ENCODE measurements at places on chromosomes 7 and 10.

DNA sequence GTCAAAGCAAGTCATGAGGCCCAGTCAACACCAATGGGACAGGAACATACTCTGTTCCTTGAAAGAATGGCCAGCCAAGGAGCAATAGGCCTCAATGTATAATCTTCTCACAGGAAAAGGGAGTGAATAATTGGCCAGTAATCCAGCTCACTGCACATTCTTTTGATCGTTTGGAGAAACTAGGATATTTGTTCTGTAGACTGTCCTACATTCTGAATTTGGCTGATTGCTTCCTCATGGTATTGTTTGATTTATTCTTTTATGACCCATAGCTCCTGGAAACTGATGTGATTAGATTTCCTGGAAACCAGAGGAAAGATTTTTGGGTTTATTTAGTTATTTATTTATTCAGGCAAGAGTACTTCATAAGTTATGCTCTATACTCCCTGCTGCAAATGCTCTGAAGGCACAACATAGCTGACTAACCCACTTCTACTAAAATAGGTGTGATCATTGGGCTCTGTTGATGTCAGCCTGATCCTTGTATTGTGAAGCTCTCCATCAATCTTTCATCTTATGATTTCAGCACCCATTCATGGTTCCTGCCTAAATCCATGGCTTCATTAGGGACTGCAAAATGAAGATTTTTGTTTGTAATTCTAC lies 745.2 kb downstream of the SUGCT start:
- DNase-seq: no peak

- no peak for DNase-seq
Observed at GRCh38 chr10:32957341-32958084, 517 bp downstream of the ITGB1 start.

DNA sequence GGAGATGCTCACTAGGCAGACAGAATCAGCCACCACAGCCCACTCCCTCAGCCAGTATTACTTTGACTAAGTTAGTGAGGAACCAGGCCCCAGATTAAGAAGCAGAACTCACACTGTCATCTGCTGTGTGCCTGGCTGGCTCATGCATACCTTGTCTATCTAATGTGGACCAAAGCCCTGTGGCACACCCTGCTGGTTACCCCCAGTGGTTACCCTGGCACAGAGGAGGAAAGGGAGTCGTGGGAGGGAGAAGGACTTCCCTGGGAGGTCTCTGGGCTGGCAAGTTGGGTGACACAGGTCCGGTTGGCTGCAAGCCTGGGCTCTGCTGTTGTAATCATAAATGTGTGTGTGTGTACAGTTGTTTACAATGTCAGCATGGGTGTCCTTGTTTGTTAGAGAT lies 7.5 kb upstream of the SH2D4B start:
- peak; percentile 22 for DNase-seq

GRCh38 chr10:5453749-5454489 lies 41.6 kb downstream of the NET1 start:
- no peak for DNase-seq

GRCh38 chr7:127667759-127668530 lies 16.0 kb downstream of the SND1 start:
- no peak for DNase-seq

DNA sequence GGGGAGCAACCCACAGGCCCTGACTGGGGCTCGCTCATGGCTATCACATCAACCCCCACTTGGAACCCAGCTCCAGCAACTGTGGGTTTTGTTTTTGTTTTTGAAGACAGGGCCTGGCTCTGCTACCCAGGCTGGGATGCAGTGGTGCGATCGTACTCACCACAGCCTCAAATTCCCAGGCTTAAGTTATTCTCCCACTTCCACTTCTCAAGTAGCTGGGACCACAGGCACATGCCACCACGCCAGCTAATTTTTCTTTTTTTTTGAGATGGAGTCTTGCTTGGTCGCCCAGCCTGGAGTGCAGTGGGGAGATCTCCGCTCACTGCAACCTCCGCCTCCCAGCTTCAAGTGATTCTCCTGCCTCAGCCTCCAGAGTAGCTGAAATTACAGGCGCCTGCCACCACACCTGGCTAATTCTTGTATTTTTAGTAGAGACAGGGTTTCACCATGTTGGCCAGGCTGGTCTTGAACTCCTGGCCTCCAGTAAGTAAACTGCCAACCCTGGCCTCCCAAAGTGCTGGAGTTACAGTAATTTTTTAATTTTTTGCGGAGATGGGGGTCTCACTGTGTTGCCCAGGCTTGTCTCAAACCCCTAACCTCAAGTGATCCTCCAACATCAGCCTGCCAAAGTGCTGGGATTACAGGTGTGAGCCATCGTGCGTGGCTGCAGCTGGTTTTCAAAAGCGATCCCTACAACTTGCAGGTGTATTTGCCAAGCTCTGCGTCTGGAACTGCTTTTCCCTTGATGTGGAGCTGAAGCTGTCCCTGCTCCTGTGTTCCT lies 228.7 kb downstream of the SKIDA1 start:
- no peak for DNase-seq

- peak; percentile 55 for DNase-seq
Observed at GRCh38 chr10:77801474-77802161, 124.9 kb downstream of the DLG5 start.

GRCh38 chr10:101052285-101052684 lies 9.5 kb upstream of the KAZALD1 start:
- no peak for DNase-seq

DNA sequence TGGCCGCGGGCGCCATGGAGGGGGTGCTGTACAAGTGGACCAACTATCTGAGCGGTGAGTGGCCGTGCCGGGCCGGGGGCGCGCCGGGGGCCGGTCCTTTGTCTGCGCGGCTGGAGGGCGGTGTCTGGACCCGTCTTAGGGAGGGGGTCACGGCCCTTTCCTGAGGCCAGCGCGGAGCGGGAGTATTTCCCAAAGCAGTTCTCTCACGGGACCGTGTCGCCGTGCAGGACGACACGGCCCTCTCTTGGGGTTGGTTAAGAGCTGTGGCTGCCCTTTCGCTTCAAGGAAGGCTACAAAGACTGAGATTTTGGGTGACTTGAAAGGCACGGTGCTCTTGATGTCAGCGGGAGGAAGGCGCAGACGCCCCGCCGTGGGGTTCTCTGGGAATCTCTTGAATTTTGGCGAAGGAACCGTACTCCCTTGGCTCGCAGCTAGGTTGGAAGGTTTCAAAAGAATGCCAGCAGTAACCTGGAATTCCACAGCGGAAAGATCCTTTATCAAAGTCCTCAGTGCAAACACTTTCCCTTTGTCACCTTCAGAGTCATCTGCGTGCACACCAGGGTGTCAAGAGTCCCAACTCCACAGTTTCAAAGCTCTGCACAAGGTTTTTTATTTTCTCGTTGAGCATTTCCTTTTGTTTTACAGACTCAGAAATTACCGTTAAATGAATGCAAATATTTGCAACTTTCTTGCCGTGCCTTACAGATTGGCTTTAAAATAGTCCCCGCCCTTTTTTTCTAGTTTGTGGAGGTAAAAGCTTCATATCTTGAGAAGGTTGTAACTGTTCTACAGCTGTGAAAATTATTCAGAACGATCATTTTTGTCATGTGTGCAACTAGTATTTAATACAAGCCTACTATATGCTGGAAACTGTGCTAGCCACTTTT lies 780 bp downstream of the PLEKHA8 start:
- peak; percentile 22 for DNase-seq

- no peak for DNase-seq
Observed at GRCh38 chr10:52961323-52961722, 188.7 kb upstream of the MBL2 start.

DNA sequence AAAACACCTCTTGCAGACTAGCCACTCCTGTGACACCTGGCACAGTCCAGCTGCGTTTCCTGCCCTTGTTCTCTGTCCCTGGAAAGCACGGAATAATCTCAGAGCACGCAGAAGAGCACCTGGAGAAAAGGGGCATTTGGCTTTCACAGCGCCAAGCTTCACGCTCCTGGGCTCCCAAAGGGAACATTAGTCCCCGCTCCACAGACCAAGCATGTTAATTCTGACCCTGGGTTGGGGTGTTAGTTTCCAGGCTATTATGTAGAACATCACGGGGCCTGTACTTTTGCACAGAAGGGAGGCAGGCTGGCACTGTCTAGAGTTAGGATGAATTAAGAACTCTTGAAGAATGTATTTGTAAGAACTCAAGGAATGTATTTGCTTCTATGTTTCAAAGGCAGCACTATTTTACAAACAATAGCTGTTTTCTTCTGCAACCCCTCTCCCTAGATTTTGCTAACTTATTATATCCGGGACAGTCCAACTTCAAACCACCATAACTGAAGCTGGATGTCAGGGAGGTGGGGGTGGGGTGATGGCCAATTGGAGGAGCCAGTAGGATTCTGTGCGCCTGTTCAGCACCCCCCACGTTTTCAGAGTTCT lies 62.2 kb upstream of the TRIM8 start:
- DNase-seq: no peak

DNA sequence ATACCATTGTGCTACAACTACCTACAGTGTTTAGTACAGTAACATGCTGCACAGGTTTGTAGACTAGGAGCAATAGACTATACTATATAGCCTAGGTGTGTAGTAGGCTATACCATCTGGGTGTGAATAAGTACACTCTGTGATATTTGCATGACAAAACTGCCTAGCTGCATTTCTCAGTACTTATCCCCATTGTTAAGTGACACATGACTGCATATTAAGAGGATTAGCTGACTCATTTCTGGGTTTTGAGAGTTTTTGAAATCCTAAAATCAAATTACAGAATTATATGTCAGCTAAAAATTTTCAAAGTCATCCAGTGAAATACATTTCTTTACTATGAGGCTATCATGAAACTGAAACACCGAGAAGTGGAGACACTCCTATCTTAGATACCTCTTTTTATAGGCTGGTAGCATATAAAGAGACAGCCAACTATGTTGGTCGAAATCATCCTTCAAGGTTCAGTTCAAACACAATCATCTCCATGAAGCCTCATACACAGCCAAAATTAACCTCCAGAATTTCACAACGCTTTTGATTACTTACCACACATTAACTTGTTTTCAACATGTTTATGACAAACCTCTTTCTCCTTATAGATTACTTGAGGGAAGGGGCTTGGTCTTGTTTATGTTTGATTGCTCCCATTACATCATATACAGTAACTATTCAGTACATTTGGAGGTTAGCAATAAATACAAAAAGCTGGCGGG lies 89.8 kb upstream of the ANK3 start:
- no peak for DNase-seq

DNA sequence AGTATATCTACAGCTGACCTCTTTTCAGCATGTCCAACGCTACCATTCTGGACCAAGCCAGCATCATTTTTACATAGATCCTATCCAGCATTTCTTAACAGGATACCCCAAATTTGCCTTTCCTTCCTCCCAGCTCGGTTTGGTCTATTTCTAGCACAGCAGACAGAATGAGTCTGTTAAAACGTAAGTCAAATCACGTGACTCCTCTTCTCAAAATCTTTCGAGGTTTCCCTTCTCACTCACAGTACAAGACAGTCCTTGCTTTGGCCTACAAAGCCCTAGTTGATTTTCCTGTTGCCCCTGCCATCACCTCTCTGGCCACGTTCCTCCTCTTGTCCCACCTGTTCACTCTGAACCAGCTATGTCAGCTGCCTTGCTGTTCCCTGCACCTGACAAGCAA lies 711.7 kb downstream of the SORCS3 start:
- DNase-seq: no peak

- DNase-seq: no peak
Observed at GRCh38 chr10:3420527-3421469, 248.2 kb upstream of the PITRM1 start.

DNA sequence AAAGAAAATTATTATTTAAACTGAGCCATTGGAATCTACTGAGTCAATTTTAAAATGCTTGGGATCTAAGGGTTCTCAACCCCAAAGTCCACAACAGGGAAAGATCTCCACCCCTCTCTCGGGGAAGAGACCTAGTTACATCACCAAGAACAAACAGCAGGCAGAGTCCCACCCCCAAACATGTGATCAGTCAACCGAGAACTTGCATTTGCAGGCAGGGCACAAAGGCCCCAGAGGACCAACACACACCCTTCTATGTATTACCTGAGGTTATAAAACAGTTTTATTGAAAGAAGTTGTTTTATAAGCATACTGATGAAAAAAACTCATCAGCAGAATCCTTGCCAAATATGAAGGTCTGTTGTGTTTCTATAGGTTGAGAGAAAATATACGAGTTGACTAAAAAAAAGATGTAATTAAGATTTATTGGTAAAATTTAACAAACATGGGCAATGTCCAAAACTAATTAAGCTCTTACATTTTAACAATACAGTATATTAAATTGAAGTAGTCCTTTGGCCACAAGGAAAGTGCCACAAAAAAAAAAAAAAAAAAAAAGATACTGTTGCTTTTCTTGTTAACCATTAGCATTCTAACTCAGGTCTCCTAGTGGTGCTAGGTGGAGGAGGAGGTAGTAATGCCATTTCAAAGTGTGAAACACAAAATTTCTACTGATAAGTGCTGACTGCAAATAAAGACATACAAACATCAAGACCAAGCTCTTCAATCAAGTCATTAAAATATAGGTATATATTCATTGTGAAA lies 975 bp upstream of the USP54 start:
- no peak for DNase-seq

DNA sequence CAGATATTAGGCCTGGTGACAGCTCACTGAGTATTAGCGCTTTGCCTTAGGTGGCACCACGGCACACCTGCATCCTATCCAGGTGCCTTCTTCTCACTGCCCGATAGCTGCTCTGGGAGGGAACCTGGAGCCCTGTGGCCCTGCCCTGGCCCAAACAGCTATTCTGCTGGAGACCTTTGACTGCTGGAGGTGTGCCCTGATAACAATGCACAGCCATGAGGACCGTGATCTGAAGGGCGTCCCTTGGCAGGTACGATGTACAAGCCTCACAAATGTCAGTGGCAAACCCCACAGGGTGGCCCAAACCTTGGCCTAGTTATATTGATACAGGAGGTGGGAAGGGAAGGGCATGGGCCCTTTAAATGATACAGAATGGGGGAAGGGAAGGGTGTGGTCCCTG lies 259.5 kb downstream of the GRID1 start:
- DNase-seq: no peak

DNA sequence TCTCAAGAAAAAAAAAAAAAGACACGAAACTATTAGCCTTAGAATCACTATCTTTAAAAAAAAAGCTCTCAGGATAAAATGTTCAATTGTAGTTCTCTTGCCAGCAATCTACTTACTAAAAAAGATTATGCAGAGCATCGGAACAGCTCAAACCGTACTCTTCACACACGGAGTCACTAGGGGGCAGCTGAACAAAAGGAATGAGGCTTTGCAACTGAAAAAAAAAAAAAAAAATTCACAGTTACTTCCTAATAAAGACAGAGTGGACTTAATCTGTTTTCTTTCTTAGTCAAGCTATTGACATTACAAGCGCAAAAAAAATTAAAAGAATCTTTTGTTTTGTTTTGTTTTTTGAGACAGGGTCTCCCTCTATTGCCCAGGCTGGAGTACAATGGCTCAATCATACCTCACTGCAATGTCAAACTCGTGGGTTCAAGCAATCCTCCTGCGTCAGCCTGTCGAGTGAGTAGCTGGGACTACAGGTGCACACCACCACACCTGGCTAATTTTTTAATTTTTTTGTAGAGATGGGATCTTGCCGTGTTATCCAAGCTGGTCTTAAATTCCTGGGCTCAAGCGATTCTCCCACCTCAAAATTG lies 11.5 kb downstream of the PMS2 start:
- DNase-seq: peak; percentile 50

- no peak for DNase-seq
Observed at GRCh38 chr7:117118579-117119180, 165.4 kb downstream of the ST7 start.
